Stimulated activated CD4-positive, alpha-beta T cell treated with anti-CD3 and anti-CD28 coated beads, Interleukin-15, amount 100 ng/mL, for 24 hours (primary cell): ENCODE measurements at places on chromosomes 4 and X.

DNA sequence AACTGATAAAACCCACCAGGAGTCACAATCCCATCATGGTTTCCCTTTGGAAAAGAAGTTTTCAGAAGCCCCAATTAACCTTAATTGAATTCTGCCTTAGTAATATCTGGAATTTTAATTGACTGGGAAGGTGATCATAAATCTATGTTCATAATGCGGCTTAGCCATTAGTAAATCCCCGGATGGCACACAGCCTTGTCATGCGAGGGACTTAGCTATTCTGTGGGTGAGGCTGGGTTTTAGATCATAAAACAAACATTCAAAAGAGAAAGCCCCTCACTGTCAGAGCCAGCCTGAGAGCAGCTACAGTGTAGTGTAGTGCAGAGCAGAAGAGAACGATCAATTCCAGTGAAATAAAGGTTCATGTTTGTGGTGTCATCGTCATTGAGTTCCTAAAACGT lies 124.0 kb upstream of the NOCT start:
- no peak for DNase-seq

- no peak for DNase-seq
Observed at GRCh38 chrX:100289066-100289558, 121.0 kb downstream of the PCDH19 start.

- DNase-seq: no peak
Observed at GRCh38 chr4:15542760-15543159, 73.1 kb downstream of the CC2D2A start.

DNA sequence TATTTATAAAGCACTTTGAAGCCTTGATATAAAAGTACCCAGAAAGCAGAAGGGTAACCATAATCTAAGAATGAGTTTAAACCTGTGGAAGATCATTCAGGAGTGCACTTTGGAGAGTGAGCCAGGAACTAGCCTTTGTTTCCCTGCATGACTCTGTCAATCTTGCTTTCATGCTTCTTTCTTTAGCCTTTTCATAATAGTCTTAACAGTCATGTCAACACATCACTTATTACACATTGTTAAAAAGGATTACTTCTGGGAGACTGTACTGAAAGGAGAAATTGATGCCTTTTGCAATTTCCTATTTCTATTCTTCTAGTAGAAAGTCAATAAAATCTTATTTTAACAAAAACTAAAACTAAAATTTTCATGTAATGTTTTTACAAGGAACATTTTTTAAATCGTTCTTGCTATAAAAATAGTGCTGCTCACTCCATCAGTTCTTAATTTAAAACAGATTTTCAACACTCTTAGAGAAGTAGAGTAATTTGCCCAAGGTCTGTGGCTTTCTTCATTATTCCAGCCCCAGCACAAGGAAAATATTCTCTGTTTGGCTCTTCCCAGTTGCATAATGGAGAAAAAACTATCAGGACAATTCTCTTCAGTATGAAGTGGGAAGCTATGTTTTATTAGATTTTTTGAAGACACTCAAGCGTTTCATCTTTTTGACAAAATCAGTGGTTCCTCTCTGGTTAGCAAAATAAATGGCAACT lies 35.4 kb upstream of the SPP1 start:
- no peak for DNase-seq

GRCh38 chrX:1743105-1743504 lies 128.2 kb downstream of the ASMT start:
- no peak for DNase-seq

DNA sequence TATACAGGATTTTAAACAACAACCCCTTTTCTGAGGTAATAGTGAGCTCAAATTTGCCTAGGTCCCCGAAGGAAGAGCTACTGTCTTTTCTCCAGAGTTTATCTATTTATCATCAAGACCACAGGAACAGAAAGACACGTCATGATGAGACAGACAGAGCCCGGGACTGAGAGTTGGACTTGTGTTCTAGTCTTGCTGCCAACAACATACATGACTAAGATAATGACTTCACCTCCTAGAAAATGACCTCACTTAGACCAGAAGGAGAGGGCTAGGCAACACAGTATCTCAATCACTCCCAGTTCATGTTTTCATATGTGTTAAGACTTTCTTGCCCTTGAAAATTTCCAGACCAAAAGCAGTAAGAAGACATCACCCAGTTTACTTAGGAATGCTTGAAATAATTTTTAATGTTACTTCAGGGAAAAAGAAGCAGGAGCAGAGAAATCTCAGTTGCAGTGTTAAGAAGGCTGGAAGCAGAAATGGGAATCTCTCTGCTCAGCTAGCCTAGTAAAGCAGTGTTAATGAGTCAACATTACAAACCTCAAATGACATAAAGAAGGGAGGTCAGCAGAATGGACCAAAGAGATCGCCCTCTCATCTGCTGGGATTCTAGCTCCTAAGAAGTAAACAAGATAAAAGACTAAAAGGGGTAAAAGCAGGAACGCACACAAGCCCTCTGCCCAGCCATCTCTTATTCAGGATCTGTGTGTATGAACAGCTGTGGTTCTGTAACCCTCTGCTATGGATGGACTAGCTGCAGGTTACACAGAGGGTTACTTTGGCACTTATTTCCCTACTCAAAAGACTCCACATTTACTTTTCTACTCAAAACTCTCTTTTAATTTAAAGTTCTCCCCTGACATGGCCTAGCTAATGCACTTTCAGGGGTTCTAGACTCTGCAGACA lies 24.8 kb downstream of the PDGFC start:
- no peak for DNase-seq

DNA sequence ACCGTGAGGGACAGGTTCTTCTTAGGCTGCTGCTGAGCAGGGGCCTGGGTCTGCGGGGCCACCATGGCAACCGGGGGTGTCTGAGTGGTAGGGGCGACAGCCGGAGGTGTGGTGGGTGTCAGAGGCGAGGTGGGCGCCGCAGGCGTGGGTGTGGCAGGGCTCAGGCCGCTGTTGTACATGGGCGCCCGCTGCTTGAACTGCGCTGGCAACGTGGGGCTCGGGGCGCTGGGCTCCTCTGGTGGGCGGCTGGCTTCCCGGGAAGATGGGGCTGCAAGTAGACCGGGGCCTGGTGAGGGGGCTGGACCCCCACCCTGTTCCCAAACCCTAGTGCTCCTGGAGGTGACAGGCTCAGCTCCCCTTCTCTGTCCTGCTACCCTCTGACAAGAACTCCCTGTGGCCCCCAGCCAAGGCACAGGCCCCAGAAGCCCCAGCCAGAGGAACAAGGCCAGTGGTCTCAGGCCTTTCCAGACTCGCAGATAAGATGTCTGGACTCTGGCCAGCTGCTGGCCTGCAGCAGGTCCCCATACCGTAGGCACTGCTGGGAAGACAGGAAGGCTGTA lies 24.8 kb downstream of the NELFA start:
- DNase-seq: no peak

GRCh38 chr4:100682477-100683218 lies 164.8 kb upstream of the EMCN start:
- DNase-seq: no peak

GRCh38 chrX:65925005-65925404 lies 114.9 kb downstream of the VSIG4 start:
- DNase-seq: no peak

DNA sequence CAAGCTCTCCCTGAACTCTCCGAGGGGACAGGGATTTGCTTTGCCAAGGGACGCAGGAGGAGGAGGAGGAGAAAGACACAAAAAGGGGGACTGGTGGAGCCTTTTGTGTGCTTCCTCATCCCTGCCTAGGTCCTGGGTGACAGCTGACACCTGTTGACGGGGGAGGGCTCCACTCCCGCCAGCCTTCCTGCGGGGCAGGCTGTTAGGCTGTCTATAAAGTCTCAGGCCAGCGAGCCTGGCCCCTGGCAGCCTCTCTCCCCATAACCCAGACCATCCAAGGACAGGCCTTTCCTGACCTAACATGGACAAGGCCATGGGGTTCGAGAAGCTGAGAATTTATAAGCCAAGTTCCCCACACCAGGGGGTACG lies 832 bp upstream of the EVC2 start:
- DNase-seq: no peak

DNA sequence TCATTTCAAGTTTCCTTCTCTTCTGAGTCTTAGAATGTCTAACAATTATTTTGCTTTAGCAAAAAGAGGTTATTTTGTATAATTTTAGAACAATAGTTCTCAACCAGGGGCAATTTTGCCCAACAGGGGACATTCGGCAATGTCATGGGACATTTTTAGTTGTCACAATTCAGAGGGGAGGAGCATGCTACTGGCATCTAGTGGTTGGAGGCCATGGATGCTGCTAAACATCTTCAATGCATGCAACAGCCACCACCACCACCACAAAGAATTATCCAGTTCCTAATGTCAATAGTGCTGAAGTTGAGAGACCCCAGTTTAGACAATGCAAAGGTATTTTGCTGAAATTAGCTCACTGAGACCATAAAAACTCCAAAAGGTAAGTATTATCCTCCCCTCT lies 122.5 kb downstream of the ARHGAP6 start:
- DNase-seq: no peak

DNA sequence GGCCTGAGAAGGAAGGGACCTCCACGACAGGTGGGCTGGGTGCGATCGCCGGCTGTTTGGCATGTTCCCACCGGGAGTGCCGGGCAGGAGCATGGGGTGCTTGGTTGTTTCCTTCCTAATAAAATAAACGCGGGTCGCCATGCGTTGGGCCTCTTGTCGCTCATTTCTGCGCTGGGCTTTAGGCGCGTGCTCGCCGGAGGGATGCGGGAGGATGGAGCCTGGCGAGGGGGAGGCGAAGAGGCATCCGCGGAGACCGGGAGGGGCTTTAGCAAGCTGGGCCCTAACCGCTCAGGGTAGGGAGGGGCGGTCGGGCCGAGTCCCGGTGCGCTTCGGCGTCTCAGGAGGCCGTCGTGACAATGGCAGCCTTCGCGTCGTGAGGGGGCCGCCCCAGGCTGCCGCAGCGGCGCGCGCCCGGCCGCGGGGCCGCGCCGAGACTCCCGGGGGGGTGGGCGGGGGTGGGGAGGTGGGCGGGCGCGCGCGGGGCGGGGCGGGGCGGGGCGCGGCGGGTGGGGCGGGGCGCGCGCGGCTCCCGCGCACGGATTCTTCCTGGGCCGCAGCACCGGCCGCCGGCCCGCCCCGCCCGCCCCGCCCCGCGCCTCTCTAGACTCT lies 476 bp upstream of the GDI1 start:
- DNase-seq: peak; percentile 57

DNA sequence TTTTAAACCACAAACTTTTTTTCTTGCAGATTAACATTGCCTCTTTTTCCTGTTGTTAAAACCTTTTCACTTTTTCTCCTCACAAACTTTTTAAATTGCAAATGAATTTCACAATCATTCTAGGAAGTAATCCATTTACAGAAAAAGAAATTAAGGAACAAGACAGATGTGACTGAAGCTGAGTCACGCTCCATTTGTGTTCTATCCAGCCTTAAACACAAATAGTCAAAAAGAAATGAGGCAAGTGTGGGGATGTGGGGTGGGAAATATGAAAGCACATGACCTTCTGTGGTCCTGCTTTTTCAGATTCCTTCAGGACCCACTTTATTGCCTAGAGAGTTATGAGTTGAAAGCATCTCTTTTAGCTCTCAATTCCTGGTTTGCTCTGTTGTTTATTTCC lies 197.0 kb downstream of the ADGRL3 start:
- no peak for DNase-seq

- no peak for DNase-seq
Observed at GRCh38 chr4:142549248-142549647, 296.9 kb downstream of the INPP4B start.

GRCh38 chrX:142156567-142156966 lies 48.5 kb downstream of the MAGEC2 start:
- DNase-seq: no peak

DNA sequence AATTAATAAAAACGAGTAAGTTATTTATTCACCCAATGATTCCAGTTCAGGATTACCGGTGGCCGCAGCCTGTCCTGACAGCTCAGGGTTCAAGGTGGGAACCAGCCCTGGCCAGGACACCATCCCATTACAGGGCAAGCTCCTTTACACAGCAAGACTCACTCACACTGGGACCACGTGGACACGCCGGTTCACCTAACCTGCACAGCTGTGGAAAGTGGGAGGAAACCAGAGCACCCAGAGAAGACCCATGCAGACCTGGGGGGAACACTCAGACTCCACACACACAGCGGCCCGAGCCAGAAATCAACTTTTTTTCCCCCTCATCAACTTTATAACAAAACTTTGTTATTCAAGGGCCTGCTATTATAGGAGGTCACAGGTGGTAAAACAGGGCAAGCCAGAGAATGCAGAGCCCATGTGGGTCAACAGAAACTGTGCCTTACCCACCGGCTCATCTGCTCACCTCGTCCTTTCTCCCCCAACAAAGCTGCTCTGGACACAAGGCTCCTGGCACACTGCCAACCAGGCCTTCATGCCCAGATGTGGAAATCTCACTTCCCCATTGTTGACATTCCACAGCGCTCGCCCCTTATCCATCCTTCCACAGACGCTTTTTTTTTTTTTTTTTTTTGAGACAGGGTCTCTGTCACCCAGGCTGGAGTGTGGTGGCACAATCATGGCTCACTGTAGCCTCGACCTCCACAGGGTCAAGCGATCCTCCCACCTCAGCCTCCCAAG lies 8.0 kb upstream of the ODAPH start:
- DNase-seq: no peak

GRCh38 chr4:128337863-128338262 lies 50.2 kb upstream of the PGRMC2 start:
- DNase-seq: no peak

DNA sequence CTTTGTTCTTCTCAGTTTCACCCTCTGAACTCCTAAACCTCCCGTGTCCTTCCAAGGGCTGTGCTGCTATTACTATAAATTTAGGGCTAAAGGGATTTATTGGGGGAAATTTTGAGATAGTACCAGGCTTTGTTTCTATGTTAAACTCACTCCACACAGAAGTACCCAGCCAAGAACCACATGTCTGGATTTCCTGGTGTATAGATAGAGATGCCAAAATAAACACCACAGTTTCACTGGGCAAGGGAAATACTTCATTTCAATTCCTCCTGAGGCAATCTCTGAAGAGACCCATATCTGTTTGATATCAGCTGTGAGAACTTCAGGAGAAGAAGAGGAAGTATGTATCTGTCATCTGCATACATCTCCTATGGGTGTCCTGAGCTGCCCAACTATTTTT lies 21.7 kb upstream of the CLNK start:
- no peak for DNase-seq

DNA sequence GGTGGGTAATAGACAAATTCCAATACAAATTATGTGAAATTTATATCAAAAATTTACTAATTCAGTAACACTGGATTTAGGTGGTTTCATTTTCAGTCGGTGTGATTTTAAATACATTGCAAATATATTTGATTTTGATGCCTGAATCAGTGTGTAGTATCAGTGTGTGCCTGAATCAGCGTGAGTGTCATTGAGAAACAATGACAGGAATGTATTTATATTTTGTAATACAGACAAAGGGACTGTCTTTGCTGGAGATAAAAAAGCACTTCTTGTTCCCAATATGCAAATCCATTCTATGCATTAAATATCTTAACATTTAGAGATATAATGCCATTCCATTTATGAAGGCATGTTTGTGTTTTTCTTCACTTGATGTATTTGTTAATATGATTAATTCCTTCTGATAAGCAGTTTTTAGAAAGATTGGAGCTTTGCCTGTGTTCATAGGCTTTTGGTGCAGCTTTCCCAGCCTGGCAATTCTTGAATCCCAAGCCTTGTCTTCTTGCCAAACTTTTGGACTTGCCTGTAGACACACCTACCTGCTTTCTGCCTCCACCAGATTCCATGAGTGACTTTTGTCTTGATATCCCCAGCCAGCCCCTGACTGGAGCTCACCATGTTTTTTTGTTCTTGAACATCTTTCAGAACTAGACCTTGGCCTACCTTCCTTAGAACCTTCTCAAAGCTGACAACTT lies 243.8 kb downstream of the ADGRL3 start:
- DNase-seq: no peak
